ENCODE measurements at places on chromosomes 16 and 17. TPM values are rescaled to one million over a fixed set of nuclear protein-coding genes. Genes with fewer than 3 reads are reported as not detected.

Gene NPIPB13
- 0.19 TPM for polyA plus RNA-seq

GRCh38 chr17:33732116-33732515 lies 439.0 kb upstream of the ASIC2 start:
- DNase-seq, result no peak
- H3K4me1 ChIP-seq, result no peaks in the 10 kb centered on the region

DNA sequence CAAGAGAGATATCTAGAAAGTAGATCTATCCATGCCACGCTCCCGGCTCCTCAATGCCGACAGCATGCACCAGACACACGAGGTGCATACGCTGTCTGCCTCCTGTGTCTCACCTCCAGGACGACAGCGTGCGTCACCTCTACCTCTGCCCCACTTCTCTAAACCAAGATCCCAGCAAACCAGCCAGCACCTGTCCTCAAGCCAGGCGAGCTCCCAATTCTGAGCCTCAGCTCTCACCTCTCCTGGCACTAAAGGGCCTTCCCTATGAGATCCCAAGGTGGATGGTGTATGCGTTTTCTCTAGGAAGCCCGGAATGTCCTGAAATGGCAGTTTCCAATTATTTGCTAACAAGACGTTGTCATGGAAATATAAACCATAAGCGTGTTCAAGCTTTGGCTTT lies 36.2 kb upstream of the RCVRN start:
- H3K4me3 ChIP-seq, result no peak overlapping the region
- no peaks in the 10 kb centered on the region for H3K36me3 ChIP-seq
- no peak for DNase-seq
- H3K4me1 ChIP-seq, result no peaks in the 10 kb centered on the region
- no peak overlapping the region for H3K27ac ChIP-seq

DNA sequence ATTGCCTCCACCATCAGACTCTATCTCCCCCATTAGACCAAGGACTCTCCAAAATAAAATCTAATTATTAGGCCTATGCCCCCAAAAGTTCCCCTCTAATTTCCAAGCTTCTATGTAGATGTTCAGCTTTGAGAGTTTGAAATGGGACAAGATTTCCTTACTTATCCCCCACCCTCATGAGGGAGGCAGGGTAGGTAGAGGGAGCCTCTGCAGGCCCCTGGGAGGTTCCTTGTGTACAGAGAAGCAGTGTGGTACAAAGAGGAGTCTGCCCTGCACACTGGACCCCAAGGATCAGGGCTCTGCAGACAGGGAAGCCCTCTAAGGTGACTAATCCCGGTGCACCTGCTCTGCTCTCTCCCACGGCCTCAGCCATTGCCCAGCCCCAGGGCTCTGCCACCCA lies 2.5 kb downstream of the KRT17 start:
- H3K27me3 ChIP-seq, result no peaks in the 10 kb centered on the region
- no peak overlapping the region for H3K4me3 ChIP-seq
- no peaks in the 10 kb centered on the region for H3K36me3 ChIP-seq
- no peak for DNase-seq
- H3K4me1 ChIP-seq, result no peaks in the 10 kb centered on the region
- no peak overlapping the region for H3K27ac ChIP-seq

- no peaks in the 10 kb centered on the region for H3K27me3 ChIP-seq
- no peaks in the 10 kb centered on the region for H3K36me3 ChIP-seq
- H3K27ac ChIP-seq, result no peak overlapping the region
- H3K4me1 ChIP-seq, result peaks cover 21% of the 10 kb centered on the region
Observed at GRCh38 chr17:3796822-3797170, 4.2 kb downstream of the ITGAE start.

DNA sequence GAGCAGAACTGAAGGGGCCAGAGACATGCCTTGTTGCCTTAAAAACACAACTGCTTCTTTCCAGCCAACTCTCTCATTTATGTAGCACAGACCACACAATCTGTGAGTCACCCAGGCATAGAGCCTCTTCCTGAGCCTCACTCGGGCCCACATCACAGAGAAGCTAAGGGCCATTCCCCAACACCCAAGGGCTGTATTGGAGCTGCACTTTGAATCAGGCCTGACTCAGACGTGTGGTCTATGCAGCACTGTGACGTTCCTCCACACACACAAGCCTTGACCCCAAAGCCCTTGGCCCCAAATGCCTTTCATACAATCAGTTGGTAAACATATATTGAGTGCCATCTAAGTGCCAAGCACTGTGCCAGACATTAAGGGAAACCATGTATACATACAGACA lies 308.9 kb upstream of the DYNLRB2 start:
- no peak for DNase-seq
- H3K27me3 ChIP-seq, result no peaks in the 10 kb centered on the region
- H3K4me3 ChIP-seq, result no peak overlapping the region
- no peaks in the 10 kb centered on the region for H3K36me3 ChIP-seq
- no peaks in the 10 kb centered on the region for H3K4me1 ChIP-seq
- H3K27ac ChIP-seq, result no peak overlapping the region

GRCh38 chr16:61243954-61244353 lies 792.3 kb downstream of the CDH8 start:
- DNase-seq, result no peak
- no peaks in the 10 kb centered on the region for H3K36me3 ChIP-seq
- H3K4me3 ChIP-seq, result no peak overlapping the region

GRCh38 chr16:8677481-8677880 lies 3.1 kb downstream of the ABAT start:
- H3K27me3 ChIP-seq, result no peaks in the 10 kb centered on the region
- H3K27ac ChIP-seq, result no peak overlapping the region
- H3K4me1 ChIP-seq, result peaks cover 17% of the 10 kb centered on the region
- no peak overlapping the region for H3K4me3 ChIP-seq
- H3K36me3 ChIP-seq, result no peaks in the 10 kb centered on the region
- DNase-seq, result no peak

DNA sequence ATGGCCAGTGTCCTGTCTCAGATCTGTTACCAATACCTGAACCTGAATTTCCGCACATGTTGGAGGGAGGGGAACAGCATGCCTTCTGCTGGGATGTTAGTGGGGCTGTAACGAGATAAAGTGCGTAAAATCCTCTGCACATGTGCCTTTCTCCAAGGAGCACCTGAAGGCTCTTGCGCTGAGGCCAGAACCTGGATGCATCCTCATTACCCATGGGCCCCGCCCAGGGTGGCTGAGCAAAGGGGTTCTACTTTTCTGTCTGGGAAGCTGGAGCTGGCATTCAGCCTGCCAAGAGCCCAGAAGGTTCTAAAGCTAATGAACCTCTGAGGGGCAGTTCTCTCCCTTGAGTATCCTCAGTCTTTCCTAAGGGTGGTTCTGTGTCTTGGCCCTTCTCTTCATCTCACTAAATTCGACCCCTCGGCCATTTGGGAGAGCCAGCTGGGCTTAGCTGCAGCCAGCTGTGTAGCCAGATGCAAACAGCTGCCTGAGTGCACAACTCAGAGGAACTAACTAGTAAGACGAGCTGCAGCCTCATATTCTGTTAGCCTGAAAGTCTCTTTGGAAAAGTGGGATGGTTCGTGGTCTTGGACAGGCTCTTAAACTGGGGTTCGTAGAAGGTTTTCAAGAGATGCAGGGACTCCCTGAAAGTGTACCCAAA lies 2.5 kb downstream of the ITGA3 start:
- no peak overlapping the region for H3K4me3 ChIP-seq
- H3K4me1 ChIP-seq, result peaks cover 12% of the 10 kb centered on the region

DNA sequence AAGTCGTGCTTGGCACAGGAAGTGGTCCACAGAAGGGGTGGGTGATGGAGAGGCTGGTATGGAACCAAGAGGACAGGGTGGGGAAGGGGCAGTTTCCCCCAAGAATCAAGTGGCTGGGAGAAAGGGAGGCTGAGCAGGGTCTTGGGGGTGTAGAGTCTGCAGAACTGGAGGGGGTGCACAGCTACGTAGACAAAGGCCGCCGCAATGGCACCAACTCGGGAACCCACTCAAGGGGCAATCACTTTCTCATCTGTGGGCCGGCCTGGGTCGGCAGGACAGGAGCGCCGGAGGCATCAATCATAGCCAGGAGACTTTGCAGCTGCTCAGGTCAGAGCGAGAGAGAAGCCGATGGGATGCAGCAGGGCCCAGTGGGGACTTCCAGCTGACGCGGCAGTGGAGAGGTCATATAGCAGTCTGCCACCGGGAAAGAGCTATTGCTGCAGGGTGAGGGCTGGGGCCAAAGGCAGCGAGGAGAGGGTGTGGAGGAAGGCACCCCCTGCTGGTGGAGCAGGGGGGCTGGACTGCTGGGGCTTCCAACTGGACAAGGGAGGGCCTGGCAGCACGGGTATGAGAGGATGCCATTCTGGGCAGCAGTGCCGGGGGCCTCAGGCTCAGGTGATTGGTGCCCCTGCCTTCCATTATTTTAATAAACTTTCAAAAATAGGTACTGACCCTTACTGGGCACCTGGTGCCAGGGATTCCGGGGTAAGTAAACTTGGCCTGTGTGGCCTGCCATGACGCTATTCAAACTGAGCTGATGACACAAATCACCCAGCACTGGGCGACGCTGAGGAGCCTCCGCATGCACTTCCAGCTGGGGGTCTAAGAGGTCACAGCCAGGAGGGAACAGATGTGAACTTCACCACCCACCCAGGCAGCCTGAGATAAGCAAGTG lies 52.5 kb upstream of the MTSS2 start:
- no peak for DNase-seq
- peak overlapping the region; percentile 5 for H3K27ac ChIP-seq
- H3K4me3 ChIP-seq, result no peak overlapping the region
- H3K27me3 ChIP-seq, result no peaks in the 10 kb centered on the region

GRCh38 chr16:73483076-73483791 lies 435.3 kb upstream of the ZFHX3 start:
- no peak overlapping the region for H3K4me3 ChIP-seq
- no peak overlapping the region for H3K27ac ChIP-seq
- no peak for DNase-seq
- H3K36me3 ChIP-seq, result no peaks in the 10 kb centered on the region
- no peaks in the 10 kb centered on the region for H3K27me3 ChIP-seq

Gene PNMT
- polyA plus RNA-seq, result not detected

DNA sequence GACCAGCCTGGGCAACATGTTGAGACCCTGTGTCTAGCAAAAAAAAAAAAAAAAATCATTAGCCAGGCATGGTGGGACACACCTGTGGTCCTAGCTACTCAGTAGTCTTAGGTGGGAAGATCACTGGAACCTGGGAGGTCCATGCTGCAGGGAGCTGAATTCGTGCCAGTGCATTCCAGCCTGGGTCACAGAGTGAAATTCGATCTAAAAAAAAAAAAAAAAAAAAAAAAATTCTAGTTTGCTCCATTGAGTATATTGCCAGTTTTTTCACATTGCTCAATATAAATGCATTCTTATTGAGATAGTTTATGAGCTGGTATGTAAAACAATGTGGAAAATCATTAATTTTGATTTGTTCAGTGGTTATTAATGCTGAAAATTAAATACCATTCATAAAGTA lies 52.0 kb downstream of the ABHD15 start:
- no peak overlapping the region for H3K27ac ChIP-seq
- no peak overlapping the region for H3K4me3 ChIP-seq
- no peaks in the 10 kb centered on the region for H3K27me3 ChIP-seq
- no peak for DNase-seq
- H3K36me3 ChIP-seq, result peaks cover 45% of the 10 kb centered on the region

DNA sequence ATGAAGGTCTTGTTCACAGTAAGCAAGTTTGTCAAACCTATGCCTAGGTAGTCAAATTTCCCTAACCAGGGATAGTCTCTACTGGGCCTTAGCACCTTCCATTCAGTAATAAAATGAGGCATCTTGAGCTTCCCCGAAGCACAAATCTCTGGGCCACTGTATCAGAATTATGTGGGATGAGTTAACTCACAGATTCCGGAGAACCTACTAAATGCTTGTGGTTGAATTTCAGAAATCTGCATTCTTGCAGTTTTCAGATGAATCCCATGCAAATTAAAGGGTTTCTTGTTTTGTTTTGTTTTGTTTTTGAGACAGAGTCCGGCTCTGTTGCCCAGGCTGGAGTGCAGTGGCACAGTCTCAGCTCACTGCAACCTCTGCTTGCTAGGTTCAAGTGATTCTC lies 478.8 kb upstream of the HSBP1 start:
- H3K27me3 ChIP-seq, result no peaks in the 10 kb centered on the region
- DNase-seq, result no peak
- H3K4me1 ChIP-seq, result no peaks in the 10 kb centered on the region
- H3K36me3 ChIP-seq, result no peaks in the 10 kb centered on the region
- no peak overlapping the region for H3K4me3 ChIP-seq

DNA sequence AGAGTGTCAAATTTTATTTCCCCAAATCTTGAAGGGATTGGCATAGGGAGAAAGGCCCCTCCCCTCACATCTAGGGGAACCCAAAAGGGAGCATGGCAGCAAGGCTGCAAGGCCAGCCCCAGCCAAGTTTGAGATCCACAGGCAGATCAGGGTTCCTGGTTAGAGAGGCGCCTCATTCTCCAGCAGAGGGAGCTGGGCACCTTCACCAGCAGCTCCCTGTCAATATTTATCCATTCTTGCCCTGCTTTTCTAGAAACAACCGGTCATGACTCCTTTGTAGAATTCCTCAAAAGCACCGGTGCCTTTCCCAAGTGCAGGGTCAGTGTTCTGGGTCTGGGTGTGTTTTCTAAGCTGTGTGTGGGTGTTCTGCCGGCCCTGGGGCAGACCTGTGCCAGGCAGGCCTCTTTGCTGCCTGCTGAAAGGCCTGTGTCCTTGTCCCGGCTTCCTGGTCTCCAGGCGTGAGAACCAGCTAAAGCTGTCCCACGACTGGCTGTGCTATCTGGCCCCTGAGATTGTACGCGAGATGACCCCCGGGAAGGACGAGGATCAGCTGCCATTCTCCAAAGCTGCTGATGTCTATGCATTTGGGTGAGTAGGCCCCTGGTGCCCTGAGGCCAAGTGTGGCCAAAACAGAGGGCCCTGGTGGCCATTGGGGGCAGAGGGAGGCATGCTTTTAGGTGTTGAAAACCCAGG lies 21.2 kb upstream of the LGALS9 start:
- no peaks in the 10 kb centered on the region for H3K27me3 ChIP-seq
- H3K27ac ChIP-seq, result no peak overlapping the region
- H3K36me3 ChIP-seq, result peaks cover 4% of the 10 kb centered on the region
- no peaks in the 10 kb centered on the region for H3K4me1 ChIP-seq
- no peak for DNase-seq

DNA sequence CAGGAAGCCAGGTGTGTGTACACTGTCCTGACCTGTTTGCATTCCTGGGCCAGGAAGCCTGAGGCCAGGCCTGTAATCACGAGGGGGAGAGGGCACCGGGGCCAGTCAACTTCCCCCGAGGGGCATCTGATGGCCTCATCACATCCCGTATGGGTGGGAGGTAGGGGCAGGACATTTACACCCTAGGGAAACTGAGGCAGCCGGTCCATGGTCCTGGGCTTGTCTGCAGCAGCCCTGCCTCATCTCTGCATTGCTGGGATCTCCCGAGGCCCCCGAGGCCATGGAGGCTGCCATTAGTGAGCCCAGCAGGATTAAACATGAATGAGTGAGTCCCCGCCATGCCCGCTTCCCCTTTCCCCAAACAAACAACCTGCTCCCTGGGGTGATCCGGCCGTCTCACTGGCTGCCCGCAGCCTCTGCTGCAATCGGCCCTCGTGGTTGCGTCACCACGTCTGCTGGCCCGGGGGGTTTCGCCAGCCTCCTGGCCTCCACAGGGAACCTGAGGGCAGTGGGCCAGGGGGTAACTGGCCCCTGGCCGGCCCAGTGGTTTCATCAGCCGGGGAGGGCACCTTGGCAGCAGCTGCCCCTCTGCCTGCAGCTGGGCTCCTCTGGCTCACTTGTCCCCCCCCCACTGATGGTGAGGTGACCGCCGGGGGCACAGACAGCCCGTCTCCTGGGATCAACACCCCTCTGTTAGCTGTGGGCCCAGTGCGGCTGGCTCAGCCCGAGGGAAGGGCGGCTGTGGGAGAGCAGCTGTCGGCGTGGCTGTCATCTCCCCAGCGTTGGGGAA lies 88.3 kb upstream of the GSE1 start:
- H3K27ac ChIP-seq, result no peak overlapping the region
- no peaks in the 10 kb centered on the region for H3K27me3 ChIP-seq
- H3K4me1 ChIP-seq, result no peaks in the 10 kb centered on the region
- no peaks in the 10 kb centered on the region for H3K36me3 ChIP-seq
- H3K4me3 ChIP-seq, result no peak overlapping the region
- no peak for DNase-seq
